Activated CD4-positive, alpha-beta T cell treated with anti-CD3 and anti-CD28 coated beads, Interleukin-10, Interleukin-2, amounts not matched to agents 100 ng/mL and 50 ng/mL, durations not matched to agents 16 hours and 8 hours (primary cell): ENCODE measurements at places on chromosomes 7 and 10.
A peak's percentile ranks its signal among the peaks of the same experiment; 100 is the strongest.

DNA sequence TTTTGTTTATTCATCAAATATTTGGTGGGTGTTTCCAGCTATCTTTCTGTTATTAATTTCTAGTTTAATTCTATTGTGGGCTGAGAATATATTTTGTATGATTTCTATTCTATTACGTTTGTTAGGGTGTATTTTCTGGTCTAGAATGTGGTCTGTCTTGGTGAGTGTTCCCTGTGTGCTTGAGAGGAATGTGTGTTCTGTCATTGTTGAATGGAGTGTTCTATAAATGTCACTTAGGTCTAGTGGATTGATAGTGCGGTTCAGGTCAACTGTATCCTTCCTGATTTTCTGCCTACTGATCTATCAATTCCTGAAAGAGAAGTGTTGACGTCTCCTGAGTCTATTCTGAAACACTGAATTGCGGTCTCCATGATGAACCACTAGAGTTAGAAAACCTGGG, 8.5 kb downstream of the HTRA1 start:
- DNase-seq: no peak

DNA sequence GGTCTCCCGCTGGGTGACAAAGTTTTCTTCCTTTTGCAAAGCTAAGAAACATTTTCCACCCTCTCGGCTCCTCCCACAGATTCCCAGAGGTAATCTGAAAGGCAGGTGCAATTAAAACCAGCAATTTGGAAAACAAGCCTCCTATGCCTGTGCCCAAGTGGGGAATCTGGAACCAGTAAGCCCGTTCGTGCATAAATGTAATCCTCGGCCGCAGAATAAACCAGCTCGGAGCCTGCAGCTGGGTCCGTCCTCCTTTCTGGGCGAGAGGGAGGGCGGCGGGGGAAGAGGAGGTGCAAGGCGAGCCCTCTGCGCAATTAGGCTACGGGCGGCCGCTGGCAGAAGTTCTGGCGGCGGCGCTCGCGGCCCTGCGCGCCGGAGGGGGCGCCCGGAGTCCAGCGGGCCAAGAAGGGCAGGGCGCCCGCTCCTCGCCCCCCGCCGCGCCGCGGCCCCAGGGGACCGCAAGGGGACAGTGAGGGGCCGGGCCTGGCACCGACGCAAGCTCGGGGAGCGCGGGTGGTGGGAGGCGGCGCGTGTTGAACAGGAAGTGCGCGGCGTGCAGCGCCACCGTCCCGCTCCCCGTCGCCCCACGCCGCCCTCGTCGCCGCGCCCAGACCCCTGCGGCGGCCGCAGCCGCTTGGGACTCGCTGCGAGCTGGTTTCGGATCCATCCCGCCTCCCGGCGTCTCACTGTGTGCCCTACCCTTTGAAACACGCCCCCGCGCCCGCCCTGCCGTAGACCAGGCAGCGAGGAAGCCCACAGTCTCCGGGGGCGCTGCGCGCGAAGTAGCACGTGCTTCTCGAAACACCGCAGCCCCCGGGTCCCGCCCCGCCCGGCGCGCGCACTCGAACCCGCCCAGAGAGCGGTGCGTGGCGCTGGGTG, at the start of gene PRKAG2:
TSS of gene PRKAG2 (minus strand) at position 217 of the 879 bp plus-strand sequence. CDS start 495 bp downstream, outside the sequence.
- peak; percentile 67 for DNase-seq

DNA sequence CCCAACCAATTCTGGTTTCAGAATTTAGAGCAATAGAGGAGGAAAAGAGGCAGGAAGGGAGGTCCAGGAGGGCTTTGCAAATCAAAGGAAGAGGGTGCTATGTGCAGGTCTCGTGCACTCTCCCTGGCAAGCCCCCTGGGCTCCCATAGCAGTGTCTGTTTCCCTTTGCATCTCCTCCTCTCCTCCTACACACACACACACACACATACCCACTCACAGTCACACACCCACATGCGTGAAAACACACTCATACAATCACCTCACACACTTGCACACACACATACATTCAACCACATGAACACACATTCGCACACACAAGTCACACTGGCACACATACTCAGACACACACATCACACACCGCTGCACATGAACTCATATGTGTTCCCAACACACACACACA, 105.3 kb downstream of the OAT start:
- DNase-seq: no peak

GRCh38 chr7:45910855-45911254, 10.2 kb downstream of the IGFBP3 start:
- no peak for DNase-seq

DNA sequence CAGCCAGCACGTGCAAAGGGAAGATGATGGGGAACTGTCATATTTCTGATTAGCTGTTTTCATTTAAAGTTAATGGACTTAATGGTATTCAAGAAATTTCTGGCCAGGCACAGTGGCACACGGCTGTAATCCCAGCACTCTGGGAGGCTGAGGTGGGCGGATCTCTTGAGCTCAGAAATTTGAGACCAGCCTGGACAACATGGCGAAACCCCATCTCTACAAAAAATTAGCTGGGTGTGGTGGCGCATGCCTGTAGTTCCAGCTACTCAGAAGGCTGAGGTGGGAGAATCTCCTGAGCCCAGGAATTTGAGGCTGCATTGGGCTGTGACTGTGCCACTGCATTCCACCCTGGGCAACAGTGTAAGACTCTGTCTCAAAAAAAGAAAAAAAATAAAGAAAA, 18.7 kb downstream of the STN1 start:
- DNase-seq: no peak

DNA sequence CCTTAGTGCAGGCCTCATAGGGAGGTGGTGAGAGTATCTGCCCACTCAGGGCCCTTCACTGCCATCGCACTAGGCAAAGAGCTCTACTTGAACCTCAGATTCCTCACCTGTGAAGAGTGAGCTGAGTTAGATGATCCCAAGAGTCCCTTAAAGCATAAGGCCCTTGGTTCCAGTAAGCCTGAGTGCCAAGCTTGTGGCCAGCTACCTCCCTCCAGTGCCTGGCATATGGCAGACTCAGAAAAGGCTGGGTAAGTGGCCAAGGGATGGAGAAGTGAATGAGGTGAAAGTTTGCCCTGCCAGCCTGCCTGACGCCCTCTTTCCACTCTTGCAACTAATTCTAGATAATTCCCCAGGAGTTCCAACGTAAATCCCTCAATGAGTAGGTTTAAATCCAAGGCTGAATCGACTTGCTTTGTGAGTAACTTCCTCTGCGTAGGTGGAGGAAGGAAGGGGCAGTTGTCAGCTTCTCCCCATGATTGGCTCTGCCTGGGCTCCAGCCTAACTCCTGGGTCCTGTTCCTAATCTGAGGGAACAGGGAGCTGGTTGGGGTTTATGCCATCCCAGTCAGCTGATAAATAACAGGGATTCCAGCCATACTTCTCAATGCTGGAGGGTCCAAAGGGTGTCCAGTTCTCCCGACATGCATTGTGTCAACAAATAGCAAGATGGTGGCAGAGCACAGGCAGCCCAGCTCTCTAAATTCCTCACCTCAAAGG, 14.2 kb downstream of the DUSP5 start:
- no peak for DNase-seq

DNA sequence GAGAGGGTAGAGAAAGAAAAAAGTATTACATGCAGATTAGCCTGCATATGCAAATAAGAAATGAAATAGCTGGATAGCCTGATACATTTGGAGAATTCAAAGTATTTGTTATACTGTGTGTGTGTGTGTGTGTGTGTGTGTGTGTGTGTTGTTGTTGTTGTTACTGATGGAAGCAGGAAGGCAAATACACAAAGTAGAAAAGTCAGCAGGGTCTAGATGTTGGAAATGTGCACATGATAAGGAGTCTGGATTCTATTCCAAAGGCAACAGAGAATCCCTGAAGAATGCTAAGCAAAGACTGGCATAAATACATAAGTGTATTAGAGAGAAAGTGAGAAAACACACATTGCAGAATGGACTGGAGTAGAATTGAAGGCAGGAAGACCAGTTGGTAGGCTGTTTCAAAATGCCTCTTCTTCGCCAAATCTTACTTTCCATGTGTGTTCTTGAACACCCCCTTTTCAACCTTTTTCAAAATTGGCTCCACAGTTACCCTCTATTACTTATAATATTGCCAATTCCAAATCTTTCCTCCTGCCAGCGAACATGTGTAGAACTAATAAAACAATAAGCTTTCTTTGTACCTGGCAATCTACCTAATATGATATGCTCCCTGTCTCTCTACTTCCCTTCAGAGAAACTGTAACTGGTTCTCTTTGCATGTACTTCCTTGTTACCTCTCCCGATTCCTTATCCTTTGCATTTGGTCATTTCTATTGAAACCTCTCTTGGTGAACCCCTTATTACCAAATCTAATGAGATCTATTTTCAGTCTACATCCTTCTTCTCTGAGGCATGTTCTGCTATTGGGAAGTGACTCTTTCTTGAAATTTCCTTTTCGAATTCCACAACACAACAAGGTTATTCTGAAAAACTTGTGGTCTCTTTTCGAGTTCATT, 6.2 kb downstream of the CPED1 start:
- DNase-seq: no peak

DNA sequence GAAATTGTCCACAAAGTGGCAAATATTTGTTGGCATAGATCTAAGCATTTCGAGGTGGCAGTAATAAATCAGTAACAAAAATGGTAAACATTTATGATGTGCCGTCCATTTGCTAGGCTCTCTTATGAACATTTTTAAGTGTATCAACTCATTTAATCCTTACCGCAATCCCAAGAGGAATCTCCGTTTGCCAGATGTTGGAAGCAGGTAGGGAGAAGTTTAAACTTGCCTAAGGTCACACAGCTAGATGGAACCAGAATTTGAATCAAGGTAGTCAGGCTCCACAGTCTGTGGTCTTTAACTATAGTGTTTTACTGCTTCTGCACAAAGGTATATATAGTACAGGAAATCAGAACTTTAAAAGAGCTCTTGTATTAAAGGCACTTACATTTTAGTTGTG, 2.6 kb downstream of the MKLN1 start:
- no peak for DNase-seq

- DNase-seq: no peak
Observed at GRCh38 chr7:117982071-117983055, 109.1 kb upstream of the CTTNBP2 start.

- DNase-seq: no peak
Observed at GRCh38 chr10:53836638-53837037, 964.4 kb downstream of the PCDH15 start.

DNA sequence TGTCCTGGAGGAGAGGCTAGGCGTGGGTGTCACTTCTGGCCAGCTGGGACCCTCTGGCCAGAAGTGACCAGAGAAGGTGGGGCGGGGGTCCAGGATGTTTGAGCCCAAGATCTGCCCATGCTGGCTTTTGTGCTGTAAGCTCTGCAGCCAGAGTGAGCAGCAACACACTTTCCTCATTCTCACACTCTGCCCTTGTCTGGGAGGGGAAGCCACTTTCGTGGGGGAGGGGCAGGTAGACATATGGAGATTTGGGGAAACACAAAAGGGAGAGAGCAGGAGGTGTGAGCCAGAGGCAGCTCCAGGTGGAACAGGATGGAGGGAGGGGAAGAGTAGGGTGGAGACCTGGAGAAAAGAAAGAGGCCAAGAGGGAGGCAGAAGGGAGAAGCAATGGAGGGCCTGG, 31.5 kb upstream of the ADCYAP1R1 start:
- no peak for DNase-seq

DNA sequence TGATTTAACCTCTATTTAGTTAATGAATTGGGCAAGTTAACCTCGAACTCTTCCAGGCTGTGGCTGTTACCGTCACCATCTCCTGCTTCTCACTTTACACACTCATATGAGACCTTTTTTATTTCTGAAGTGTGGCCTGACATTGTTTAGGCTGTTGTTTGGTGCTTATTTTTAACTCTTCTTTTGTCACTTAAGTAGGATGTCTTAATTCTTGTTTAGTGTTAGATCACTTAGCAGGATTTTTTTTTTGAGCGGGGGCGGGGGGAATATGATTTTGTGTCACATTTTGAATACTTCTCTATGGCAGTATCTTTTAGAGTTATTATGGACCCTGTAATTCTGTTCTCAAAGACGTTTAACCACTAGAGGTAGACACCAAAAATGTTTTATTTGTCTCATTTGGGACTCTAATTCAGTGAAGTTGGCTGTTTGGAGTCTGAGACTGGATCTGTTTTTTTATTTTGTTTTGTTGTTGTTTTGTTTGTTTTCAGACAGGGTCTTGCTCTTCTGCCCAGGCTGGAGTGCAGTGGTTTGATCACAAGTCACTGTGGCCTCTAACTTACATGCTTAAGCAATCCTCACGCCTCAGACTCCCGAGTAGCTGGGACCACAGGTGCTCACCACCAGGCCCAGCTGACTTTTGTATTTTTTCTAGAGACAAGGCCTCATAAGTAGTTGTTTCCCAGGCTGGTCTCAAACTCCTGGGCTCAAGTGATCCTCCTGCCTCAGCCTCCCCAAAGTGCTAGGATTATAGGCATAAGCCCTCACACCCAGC, 73.5 kb downstream of the CUX1 start:
- DNase-seq: no peak

GRCh38 chr10:43667317-43667731, 18.6 kb upstream of the ZNF32 start:
- peak; percentile 7 for DNase-seq

- peak; percentile 83 for DNase-seq
Observed at GRCh38 chr7:27901028-27901760, 161.2 kb downstream of the TAX1BP1 start.

DNA sequence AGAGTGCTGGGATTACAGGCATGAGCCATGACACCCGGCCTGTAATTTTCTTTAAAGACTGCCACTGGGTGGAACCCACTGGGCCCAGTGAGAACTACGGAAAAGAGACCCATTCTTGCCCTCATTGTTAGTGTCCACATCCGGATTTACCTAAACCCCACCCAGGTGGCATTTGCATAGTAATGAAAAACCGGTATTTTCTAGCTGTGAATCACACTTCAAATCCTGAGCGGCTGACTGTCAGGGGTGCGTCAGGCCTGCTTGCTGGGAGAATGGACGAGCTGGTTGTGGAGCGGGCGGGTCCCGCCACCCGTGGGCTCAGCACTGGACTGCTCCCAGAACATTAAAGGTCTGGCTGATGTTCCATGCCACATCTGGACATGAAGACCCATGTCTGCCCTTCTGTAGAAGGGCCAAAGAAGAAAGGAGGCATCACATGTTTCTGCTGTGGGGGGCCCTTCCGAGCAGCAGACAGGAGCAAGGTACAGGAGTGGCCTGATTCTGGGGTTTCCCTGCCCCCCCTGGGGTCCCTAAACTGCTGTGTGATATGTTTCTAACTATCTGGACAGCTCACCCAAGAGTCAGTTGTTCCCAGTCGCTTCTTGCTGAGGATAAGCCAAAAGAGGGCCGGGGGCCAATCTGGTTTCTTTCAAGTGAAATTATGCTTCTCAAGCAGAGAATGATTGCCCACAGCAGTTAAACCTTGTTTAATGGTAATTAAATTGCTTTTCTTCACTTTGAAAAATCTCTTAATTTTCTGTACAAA, 46.4 kb downstream of the KIAA1217 start:
- DNase-seq: no peak

DNA sequence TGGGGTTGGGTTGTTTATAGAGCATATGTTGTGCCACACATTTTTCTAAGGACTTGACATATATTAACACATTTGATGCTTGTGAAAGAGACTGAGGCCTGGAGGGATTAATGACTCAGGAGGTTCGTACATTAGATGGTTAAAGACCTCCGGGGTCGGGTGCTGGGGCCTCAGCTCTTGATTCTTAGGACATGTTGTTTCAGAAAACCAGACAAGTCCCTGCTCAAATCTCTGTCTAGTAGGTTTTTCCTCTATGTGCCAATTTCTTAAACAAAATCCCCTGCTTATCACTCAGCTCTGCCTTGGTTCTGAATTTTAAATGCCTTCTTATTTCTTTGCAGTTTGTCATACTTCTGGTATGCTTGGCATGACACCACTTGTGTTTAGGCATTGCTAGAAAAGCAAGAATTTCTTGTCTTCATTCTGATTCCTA, 5.8 kb downstream of the UPP1 start:
- no peak for DNase-seq

- no peak for DNase-seq
Observed at GRCh38 chr7:39855325-39855674, 94.8 kb upstream of the CDK13 start.
